ENCODE measurements at places on chromosomes 4 and X.

GRCh38 chr4:118173126-118173525 is 138.8 kb downstream of the NDST3 start:
- DNase-seq: no peak

DNA sequence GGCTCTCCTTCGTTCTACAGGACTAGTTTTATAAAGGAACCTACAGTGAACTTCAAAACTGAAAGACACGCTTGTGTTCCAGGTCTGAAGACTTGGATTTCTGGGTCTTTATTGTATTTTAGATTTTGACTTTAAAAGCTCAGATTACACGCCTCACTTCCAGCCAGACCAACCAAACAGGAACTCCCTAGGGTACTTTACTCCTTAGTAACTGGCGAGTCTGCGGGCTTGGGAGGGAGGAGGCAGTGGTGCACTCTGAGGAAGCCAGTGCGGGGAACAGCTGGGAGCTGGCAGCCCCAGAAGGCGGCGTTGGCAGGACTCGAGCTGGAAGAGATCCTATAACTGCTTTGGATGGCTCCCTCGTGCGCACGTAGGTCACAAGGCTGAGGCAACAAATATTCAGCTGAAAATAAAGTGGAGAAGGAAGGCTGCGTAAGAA is 391 bp upstream of the PHKA1 start:
- DNase-seq: peak; percentile 17

DNA sequence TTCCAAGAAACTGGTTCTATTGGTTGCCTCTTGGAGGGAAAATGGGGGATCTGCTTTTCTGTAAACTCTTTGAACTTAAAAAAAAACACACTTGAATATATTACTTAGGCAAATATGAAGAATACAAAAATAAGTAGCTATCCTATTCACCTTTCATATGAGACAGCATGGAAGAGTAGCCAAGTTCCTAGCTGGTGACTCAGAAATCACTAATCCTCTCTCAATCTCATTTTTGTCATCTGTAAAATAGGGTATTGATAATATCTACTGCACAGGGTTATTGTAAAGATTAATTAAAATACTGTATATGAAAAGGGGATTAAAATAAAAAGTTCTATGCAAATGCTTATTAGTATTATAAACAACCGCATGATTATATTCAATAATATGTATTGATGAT is 12.7 kb downstream of the MGARP start:
- no peak for DNase-seq

DNA sequence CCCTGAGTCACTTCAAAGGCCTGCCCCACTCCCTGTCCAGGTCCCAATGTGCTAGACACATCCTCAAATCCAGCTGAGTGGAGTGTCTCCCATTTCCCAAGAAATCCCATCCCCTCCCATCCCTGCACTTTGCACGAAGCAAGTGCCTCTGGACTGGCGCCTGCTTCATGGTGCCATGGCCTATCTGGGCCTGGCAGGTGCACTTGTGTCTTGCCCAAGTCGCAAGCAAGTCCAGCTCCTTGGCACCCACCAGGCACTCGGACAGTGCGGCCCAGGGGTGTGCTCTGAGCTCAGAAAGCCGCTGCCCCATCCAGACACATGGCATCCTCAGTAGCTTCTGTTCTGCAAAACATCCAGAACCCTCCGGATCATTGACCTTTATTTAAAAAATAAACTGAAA is 97.4 kb downstream of the DCTD start:
- DNase-seq: no peak

DNA sequence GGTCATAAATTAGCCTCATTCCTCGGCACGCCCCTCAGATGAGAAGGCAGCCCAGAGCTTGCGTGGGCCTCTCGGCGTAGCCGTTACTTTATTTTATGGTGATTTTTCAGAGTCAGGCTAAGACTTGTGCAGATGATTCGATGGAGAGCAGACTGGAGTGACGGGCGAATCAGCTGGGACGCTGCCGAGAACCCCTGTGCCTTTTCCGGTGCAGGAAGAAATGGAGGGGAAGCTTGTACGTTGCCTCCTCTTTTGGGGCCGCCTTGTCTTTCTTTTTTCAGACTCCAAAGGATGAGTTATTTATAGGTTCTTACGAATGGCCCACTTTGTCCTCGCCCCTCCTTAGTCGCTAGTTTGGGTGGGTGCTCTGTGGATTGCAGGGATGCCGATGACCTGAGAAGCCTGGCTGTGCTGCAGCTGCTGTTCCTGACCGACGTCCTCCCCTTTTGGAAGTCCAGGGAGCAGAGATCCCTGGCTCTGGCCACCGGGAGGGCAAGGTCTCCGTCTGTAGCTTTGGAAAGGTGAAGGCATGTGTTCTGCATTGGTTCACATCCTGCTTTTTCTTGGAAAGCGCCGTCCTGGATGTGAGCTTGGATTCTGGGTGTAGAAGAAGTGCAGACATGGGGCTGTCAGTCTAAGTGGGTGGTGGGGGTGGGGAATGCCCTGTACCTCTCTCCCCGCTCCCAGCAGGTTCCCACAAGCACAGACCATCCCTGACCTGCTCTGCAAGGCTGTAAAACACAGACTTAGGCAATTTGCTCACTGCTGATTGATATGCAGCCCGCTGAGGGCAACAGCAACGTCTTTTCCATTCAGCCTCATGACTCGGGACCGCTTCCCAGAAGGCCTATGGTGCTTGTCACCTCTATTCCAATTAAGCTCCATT is 9.3 kb downstream of the SORCS2 start:
- DNase-seq: no peak

- no peak for DNase-seq
These were observed 1210.6 kb downstream of the C4orf33 start for GRCh38 chr4:130306566-130306965.

DNA sequence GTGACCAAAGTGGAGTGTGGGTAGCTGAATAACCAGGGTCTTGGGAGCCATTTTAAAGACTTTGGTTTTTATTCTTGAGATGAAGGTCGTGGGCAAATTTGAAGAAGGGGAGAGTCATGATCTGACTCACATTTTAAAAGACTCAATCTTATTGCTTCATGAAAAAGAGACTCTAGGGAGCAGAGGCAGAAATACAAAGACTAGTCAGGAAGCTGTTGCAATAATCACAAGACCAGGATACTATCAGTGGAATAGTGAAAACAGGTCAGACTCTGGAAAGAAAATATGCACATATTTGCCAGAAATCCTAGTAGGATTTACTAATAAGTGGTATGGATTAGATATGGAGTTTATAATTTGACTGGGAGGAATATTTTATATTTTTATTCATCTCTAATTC is 448.4 kb downstream of the RAPGEF2 start:
- no peak for DNase-seq

DNA sequence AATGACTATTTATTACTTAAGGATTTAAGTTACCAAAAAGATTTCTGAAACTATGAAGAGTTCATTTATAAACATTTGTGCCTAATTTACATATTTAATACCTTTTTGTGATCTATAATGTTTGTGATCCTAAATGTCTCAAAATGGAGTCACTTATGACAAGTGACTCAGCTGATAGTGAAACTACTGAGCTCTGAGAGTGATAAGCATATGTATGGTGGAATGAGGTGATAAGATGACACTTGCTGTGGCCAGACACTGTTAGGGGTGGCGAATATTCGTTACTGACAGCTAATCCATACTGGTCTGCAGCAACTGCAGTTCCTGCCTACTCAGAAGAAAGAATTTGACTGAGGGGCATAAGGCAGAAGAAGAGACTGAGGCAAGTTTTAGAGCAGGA is 5.5 kb upstream of the NXF3 start:
- no peak for DNase-seq

- no peak for DNase-seq
These were observed 208.7 kb downstream of the SOWAHB start for GRCh38 chr4:76689145-76689817.

DNA sequence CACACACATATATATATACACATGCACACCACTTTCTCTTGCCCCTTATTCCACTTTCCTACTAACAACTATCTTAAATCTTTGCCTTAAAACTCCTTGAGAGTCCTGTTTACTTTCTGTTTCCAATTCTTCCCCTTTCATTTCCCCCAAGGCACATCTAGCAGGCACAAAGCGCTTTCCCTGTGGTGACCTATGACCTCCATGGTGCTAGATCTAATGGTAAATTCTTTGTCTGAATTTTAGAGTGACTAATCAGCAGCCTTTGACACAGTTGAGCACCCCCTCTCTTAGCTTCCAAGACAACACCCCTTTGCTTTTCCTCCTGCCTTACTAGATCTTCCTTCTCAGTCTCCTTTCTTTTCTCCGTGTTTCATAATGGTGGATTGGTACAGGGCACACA is 236.4 kb upstream of the TTC29 start:
- DNase-seq: no peak

DNA sequence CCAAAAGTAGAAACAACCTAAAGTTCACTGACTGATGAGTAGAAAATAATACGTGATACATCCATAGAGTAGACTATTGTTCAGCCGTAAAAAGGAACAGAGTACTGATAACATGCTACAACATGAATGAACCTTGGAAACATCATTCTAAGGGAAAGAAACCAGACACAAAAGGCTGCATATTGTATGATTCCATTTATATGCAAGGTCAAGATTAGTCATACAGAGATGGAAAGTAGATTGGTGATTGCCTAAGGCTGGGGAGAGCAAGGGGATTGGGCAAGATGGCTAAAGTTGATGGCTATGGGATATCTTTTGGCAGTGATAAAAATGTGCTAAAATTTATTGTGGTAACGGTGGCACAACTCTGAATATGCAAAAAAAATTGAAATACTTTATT is 209.1 kb downstream of the RELL1 start:
- no peak for DNase-seq

DNA sequence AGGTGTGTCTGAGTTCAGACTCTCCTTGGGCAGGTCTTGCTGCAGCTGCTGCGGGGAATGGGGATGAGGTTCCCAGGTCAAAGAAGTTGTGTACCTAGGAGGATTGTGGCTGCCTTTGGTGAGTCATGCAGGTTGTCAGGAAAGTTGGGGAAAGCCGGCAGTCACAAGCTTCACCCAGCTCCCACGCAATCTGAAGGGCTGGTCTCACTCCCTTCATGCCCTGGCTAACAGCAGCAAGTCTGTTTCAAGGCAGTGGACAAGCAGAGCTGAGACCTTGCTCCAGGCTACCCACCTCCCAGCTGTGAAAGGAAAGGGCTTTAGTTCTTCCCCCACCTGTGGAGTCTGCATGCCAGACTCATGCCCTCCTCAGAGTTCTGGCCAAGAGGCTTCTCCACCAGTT is 287.2 kb downstream of the DTHD1 start:
- no peak for DNase-seq

GRCh38 chrX:111511477-111511876 is at the start of gene SERTM2:
Gene SERTM2, plus strand, starts transcription at chrX:111511645. Its CDS starts 7,213 bp downstream, at chrX:111518858.
- DNase-seq: no peak

- no peak for DNase-seq
These were observed 115.5 kb downstream of the DCTD start for GRCh38 chr4:182801636-182802035.

DNA sequence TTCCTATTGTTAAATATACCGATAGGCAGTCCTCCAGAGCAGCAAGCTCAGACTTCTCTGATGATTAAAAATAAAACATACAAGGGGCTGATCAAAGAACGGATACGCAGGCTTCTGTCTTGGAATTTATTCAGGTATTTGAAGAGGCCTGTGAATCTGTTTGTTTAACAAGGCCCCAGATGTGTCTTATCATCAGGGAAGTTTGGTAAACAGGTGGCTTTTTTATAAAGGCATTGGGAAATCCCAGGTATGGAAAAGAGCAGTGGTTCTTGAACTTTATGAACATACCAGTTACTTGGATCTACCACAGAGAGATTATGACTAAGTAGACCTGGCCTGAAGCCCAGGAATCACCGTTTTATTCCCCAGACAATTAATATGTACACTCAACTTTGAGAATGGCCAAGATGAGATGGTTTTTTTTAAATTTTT is 47.9 kb downstream of the SOWAHB start:
- no peak for DNase-seq

GRCh38 chrX:123961268-123962005 is at the start of gene STAG2:
Gene STAG2, plus strand, starts transcription at chrX:123961706. Its CDS starts 60,922 bp downstream, at chrX:124022628.
- DNase-seq: peak; percentile 73

DNA sequence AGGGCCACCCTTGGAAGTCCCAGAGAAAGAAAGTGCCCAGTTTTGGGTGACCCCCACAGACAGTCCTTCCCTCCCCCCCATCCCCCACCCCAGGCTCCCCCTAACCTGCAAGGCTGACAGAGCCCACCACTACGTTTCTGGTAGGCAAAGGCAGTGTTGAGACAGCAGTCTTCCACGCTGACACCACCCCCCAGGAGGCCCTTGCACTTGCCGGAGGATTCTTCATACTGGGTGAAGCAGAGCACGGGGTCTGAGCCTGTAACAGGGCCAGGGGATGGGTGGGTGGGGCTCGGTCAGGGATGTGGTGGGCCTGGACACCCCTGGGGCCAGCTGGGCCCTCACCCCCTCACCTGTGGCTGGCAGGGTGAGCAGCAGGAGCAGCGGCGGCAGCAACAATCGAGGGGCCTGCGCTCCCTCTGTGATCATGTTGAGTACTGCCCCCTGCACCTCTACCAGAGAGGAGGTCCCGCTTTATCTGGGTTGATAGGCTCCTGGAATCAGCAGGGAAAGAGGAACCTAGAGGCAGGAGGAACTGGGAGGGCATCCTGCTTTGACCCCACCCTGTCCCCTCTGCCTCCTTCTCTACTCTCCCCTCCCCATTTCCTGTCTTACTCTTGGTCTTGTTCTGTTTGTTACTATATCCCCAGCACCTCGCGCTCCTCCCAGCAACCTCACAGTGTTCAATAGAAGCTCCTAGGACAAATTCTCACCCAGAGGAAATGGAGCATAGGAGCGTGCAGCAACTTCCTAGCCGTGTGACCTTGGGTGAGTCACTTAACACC is at the start of gene CFP:
CFP (minus strand) TSS at position 512 of the 782 bp plus-strand sequence; CDS start at position 426, 86 bp downstream.
- no peak for DNase-seq

DNA sequence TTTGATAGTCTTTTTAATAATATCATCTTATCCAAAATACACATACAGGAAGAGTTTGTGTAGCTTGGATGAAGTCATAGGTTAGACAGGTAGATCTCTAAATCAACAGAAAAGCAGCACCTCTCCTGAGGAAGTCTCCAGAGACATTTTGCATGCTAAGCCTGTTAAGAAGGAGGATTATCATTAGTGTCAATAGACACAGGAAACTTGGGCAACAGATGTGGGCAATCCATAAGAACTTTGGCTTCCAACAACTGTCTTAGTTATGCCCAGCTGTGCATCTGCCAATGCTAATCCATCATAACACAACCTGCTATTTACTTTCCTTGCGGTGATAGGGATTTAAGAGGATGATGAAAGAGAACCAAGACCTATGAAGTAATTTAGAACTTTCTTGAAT is 1052.6 kb downstream of the RPA4 start:
- no peak for DNase-seq

DNA sequence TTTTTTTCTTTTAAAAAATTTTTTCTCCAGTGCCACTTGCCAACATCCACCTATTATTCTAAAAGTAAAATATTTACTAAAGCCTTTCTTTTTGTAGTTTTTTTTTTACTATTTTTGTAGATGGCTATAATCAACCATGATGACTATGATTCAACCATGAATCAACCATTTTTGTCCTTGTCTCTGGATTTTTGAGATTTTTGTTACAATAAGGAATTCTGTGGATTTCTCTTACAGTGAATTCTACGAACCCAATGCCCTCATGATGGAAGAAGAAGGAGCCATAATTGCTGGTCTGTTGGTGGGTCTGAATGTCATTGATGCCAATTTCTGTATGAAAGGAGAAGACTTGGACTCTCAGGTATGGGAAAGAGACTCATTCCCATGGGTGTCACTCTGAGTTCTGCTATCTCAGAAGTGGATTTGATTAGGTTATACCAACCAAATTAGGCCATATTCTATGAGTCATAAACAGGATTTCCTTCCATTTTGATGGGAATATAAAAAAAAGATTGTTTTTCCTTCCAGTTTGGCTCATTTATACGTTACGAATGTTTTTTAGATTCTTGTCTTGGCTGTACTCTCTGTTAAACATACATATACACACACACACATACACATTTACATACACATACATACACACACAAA is 46.7 kb downstream of the RUFY3 start:
- DNase-seq: no peak

All from NCI-H187 (cell line).